ENCODE measurements at places on chromosomes 7 and 10.

DNA sequence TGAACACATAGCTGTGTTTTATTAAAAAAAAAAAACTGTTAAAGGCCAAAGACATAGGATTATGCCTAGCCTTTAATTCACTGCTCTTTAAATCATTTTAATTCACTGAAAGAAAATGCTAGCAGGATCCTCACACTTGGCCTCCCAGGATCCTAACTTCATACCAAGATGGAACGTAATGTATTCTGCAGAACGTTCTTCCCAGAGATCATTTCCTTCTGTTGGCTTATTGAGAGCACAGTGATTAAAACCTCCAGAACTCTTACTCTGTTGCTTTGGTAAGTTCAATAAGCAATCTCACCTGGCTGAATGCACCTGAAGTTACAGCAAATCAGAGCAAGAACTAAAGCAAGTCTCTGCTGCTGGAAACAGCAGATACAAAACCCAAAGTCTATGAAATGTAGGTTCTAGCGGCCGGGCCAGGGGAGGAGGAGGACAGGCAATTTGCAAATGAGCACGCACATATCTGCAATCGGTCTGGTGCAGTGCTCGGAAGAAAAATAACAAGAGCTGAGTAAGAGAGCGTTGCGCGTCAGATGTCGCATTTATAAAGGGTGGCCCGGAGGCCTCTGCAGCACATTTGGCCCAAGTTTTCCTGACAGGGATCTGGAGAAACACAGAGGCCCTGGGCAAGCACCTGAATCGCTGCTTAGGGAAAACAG is 193.9 kb downstream of the FAM107B start:
- H3K4me3 ChIP-seq: no peak overlapping the region
- H3K27me3 ChIP-seq: no peaks in the 10 kb centered on the region
- no peak for DNase-seq
- H3K4me1 ChIP-seq: peaks cover 54% of the 10 kb centered on the region
- H3K27ac ChIP-seq: peak overlapping the region; percentile 82

DNA sequence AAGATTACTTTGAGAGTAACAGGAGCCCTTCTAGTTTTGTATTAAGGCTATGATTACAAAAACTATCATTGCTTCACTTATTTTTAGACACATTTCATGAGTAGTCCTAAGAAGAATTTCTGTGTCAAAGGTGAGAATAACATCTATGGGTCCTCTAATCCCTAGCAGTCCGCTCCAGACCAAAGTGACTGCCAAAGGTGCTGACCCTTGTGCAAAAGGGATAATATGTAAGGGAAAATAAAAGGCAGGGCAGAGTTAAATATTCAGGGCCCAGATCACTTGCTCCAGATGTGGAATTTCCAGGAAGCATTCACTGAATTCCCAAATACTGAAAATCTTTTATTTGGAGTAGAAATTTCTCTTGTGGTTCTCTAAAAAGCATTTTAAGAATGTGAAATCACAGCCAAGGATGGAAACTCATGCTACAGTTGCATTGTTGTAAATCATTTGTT is 29.3 kb downstream of the RHOBTB1 start:
- H3K27ac ChIP-seq: no peak overlapping the region
- no peaks in the 10 kb centered on the region for H3K27me3 ChIP-seq
- no peaks in the 10 kb centered on the region for H3K4me1 ChIP-seq
- no peak for DNase-seq
- peaks cover 22% of the 10 kb centered on the region for H3K36me3 ChIP-seq

DNA sequence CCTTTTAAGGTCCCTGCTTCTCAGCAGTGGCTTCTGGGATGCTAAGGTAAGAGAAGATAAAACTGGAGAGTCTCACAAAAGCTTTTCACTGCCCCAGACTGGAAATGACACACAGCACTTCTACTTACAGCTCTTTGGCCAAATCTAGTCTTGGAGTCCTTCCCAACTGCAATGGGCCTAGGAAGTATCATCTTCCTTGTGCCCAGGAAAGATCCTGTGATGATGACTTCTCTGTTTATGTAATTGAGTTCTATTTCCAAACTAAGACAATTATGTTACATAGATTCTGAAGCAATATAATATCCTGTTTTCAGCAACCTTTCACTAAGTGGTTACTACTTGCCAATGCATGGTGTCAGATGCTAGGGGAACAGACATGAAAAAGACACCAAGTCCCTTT is 234.1 kb downstream of the PTEN start:
- H3K36me3 ChIP-seq: no peaks in the 10 kb centered on the region
- peaks cover 4% of the 10 kb centered on the region for H3K27me3 ChIP-seq
- no peak overlapping the region for H3K4me3 ChIP-seq
- H3K27ac ChIP-seq: no peak overlapping the region
- DNase-seq: no peak

DNA sequence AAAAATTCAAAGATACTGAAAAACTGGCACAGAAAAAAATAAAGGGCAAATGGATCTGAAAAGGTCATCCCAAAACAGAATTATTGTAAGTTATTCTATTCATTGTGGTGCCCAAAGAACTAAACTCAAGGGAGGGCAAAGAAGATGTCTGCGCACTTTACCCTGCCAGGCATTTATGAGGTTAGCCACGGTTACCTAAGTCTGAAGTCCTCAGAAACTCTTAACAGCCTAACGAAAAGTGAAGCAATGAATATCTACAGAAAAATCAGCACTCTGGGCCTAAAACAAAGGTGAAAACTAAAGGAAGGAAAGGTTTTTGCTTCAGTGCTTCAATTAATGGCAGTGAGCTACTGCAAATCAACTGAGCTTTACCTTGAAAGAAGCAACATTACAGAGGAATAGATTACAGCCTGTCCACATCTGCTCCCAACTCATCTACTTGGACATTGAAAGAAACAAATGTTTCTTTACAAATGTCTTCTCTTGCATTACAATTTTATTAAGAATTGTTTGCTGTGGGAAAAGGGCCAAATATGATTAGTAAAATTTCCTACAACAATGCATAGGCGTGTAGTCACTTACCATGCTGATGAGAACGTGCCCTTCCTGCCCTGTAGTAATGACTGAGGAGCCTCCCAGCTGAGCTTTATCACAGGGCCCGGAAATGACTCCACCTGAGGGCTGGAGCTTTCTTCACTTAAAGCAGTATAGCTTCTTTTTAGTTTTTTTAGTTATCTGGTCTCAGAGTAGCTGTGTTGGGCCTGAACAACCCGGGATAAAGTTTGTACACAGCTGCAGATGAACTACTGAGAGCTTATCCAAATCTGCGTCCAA is at the start of gene TUBAL3:
TSS of gene TUBAL3 (minus strand) at position 621 of the 834 bp plus-strand sequence. CDS start at position 585, 36 bp downstream.
- H3K27ac ChIP-seq: no peak within 1 kb of the TSS
- H3K27me3 ChIP-seq: no peaks in the 10 kb centered on the region
- H3K36me3 ChIP-seq: peaks cover 2% of the 10 kb centered on the region

DNA sequence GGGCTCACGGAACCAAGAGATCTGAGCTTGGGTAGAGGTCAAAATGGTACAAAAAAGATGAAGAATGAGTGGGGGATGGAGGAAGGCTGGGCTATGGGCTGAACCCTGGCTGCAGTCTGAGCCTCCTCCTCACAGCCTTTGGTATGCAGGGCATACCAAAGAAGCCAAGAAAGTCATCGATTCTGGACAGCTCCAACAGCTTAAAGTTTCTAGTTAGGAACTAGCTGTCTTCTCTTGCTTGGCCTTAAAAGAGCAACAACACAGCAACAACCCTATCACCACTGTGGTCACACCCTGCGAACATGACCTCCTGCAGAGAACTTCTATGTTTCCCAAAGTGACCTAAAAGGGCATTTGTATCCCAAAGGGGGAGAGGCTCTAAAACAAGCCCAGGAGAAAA is 126.1 kb upstream of the EFCAB10 start:
- H3K4me3 ChIP-seq: no peak overlapping the region
- H3K27ac ChIP-seq: no peak overlapping the region
- peaks cover 19% of the 10 kb centered on the region for H3K36me3 ChIP-seq
- no peak for DNase-seq
- no peaks in the 10 kb centered on the region for H3K27me3 ChIP-seq
- H3K4me1 ChIP-seq: no peaks in the 10 kb centered on the region

DNA sequence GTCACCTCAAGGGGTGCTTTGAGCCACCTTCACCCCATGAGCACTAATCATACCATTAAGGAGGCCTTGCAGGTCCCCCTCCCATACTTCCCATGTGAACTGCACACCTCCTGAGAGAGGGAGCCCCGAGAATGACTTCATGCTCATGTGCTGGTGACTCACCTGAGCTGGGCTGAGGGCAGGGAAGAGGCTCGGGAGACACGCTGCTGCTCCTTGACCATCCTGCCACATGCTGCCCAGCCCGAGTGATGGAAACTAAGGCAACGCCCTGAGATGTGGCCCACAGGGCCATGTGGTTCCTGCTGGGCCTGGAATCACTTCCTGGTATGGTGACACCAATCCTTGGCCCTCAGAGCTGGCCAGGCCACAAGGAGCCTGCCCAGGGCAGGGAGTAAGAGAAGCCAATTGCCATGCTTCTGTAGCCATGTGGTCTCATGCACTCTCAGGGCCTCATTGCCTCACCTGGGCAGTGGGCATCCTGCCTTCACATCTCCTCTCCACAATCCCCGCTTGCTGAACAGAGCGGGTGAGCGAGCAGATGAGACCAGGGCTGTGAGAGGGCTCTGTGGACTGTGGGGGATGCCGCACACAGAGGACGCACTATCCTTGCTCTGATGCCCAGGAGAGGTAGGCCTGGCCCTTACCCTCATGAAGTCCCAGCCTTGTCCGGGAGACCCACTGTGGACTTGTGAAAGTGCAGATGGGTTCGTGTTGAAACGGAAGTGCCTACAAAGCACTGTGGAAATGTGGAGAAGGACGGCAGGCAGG is 18.3 kb upstream of the PPIF start:
- H3K4me1 ChIP-seq: no peaks in the 10 kb centered on the region
- DNase-seq: no peak
- H3K27me3 ChIP-seq: peaks cover 10% of the 10 kb centered on the region
- no peak overlapping the region for H3K27ac ChIP-seq
